ENCODE measurements at places on chromosomes 13 and 19.

- DNase-seq = no peak
These were observed 1019.4 kb upstream of the SLC10A2 start for GRCh38 chr13:104085611-104086010.

- no peak for DNase-seq
These were observed 1.4 kb upstream of the GIPC1 start for GRCh38 chr19:14497228-14497921.

GRCh38 chr19:43300876-43301765 lies 31.8 kb upstream of the PSG9 start:
- no peak for DNase-seq

DNA sequence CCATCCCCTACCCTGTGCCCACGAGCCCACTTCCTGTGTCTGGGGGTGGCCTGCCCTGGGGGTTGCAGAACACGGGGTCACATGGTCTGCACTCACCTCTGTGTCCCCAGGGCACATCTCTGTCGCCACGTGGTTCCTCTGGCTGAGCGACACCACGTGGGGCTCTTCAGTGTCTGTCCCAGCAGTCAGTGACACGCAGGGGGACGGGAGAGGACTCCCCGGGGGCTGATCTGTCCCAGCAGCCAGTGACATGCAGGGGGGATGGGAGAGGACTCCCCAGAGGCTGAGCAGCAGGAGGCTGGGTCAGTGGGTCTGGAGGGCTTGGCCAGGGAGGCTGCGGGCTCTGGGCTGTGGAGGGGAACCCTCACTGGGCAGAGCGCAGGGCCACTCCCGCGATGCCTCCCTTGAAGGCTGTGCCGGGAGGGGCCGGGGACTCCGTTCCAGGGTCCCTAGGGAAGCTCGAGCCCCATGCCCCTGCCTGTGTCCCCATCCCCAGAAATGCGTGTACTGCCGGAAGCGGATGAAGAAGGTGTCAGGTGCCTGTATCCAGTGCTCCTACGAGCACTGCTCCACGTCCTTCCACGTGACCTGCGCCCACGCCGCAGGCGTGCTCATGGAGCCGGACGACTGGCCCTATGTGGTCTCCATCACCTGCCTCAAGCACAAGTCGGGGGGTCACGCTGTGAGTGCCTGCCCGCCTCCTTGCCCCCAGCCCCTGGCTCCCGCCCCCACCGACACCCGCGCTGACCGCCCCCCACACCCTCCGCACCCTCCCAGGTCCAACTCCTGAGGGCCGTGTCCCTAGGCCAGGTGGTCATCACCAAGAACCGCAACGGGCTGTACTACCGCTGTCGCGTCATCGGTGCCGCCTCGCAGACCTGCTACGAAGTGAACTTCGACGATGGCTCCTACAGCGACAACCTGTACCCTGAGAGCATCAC lies 174.8 kb downstream of the KDM4B start:
- no peak for DNase-seq

GRCh38 chr19:2827840-2828489 lies 8.3 kb downstream of the ZNF554 start:
- no peak for DNase-seq

DNA sequence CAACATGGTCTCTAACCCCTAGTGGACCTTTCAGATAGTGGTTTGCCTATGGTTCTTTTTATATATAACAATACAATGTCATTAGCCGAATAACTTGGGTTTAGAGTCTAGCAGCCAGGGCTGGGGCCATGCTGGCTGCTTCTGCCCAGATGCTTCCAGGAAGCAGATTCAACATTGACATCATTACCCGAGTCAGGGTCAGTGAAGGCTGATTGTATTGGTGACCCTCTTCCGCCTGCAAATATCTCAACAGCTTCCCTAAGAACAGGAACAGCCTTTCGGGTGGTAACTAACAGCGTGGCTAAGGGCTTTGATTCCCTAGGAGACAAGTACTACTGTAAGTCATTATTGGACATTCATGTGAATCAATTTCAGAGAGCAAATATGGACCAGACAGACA lies 476.4 kb downstream of the UQCRFS1 start:
- no peak for DNase-seq

GRCh38 chr19:7720351-7720750 lies 11.6 kb downstream of the CLEC4G start:
- no peak for DNase-seq

DNA sequence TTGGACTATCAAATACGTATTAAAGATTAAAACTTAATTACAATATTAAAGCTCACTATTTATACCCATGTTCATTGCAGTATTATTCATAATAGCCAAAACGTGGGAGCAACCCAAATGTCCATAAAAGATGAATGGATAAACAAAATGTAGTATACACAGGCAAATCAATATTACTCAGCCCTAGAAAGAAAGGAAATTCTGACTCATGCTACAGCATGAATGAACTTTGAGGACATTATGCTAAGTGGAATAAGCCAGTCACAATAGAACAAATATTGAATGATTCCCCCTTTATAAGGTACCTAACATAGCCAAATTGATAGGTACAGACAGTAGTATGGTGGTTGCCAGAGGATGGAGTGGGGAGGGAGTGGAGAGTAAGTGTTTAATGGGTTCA lies 457.3 kb downstream of the FGF14 start:
- DNase-seq = no peak

DNA sequence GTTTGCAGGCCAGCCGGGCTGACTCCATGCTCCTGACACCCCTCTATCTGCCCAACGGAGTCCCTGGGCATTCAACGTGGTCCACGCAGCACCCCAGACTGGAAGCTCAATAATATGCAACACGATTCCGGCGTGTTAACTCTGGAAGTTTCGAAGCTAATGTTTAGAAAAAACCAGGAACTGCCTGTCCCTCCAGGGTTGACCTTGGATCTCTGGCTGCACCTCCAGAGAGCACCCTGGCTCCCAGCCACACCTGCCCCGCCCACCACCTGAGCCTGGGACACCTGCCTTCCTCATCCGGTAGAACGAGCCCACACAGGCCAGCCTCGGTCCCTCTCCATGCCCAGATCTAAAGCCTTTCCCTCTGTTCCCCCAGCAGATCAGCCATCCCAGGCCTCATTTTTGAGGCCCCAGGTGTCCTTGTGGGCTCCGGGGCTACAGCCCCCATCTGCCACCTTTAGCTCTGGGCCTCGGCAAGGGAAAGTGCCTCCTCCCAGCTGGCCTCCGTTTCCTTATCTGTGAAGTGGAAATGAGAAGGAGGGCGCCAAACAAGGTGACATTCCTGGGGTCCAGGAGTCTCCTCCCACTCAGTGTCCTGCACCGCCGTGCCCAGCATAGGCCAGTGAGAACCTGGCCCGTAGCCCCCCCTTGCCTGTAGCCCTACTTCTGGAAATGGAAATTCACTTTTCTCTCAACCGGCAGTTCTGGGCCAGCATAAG lies 38.7 kb downstream of the KLF2 start:
- no peak for DNase-seq

GRCh38 chr19:1747285-1748114 lies 5.8 kb upstream of the ONECUT3 start:
- no peak for DNase-seq

DNA sequence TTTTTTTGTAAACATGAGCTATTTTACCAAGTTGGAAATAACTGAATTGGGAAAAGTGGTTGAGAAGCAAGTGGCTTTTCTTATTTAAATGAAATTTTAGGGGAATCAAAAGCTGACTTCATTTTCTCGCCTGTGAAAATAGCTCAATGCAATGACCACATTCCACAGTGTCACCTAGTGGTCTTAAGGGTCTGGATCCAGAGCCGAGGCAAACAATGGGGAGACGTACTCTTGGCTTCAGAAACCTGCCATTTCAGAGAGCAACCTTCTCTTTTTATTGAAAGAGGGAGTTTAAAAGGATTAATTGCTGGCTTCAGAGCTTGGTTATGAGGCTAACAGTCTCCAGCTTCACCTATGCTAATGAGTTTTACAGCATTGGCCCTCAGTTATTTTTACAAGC lies 39.7 kb upstream of the RXFP2 start:
- no peak for DNase-seq

DNA sequence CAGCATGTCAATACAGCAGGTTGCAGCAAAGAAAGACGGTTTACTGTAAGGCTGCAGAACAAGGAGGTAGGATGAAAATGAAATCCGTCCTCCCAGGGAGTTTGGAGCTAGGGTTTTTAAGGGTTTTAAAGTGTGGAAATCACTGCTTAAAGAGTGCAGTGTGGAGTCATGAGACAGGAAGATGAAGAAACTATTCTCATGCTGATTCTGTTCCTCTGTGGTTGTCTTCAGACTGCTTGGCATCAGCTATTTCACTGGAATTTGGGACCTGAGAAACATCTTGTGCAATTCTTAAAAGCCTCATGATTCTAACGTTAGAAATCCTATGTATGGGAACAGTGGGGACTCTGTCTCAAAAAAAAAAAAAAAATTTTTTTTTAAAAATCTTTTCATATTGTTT lies 11.4 kb downstream of the ZNF331 start:
- DNase-seq = no peak

DNA sequence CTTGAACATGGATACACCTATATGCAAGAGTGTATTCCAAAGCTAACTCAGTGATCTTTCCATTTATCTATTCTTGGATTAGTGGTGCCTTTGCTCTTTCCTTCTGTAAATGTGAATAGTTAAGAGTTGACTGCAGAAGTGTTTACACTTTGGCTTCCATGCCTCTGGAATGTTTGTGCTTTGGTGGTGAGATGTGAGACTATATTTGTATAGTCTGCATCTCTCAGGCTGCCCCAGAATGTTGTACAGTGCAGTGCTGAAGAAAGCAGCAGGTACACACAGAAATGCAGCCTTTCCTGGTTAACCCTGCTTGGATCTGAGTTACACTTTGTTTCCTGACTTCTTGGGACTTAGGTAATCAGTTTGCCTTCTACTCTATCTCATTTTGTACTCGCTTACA lies 90.2 kb downstream of the DNAJC15 start:
- no peak for DNase-seq

DNA sequence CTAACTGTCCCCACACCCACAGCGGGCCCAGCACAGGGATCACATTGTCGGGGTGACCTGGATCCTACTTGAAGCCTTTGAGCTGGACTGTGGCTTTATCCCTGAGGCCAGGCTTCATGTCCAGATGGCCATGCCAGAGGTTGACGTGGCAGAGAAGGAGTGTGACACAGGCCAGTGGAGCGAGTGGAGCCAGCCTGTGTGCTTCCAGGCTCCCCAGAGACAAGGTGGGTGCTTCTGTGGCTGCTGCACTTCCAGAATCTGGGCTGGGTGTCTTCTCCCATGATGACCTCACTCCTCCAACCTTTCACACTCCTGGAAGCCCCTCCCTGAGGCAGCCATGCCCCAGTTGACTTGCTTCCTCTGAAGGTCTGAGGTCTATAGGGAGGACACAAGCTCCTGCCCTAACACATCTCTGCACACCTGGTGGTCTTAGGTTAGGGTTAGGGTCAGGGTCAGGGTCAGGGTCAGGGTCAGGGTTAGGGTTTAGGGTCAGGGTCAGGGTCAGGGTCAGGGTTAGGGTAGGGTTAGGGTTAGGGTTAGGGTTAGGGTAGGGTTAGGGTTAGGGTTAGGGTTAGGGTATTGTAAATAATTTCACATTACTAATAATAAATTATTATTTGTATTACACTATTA lies 13.1 kb upstream of the MZF1 start:
- no peak for DNase-seq

GRCh38 chr19:54178581-54179261 lies 5.8 kb upstream of the TMC4 start:
- no peak for DNase-seq

DNA sequence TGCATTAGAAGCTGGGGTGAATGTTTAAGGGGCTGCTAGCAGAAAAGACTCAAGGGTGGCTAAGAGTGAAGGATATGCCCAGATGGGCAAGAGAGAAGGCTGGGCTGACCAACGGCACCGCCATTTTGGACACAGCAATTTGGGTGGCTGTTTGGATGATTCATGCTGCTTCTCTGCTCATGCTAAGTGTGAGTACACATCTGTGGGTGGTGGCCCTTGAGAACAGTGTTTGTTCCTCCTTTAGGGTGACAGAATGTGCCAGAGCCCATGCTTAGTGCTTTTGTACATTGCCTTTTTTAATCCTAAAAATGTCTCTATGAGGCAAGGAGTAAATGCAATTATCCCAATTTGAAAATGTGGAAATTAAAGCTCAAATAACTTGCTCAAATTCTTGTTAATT lies 9.8 kb downstream of the CBY2 start:
- no peak for DNase-seq

GRCh38 chr19:29833614-29834261 lies 21.9 kb downstream of the CCNE1 start:
- DNase-seq = no peak

GRCh38 chr19:35195830-35196229 lies 32.7 kb downstream of the FAM187B start:
- no peak for DNase-seq

- no peak for DNase-seq
These were observed 53.0 kb downstream of the ZAR1L start for GRCh38 chr13:32262165-32262564.

- no peak for DNase-seq
These were observed 43.9 kb upstream of the C1QTNF9B start for GRCh38 chr13:23941211-23941610.

DNA sequence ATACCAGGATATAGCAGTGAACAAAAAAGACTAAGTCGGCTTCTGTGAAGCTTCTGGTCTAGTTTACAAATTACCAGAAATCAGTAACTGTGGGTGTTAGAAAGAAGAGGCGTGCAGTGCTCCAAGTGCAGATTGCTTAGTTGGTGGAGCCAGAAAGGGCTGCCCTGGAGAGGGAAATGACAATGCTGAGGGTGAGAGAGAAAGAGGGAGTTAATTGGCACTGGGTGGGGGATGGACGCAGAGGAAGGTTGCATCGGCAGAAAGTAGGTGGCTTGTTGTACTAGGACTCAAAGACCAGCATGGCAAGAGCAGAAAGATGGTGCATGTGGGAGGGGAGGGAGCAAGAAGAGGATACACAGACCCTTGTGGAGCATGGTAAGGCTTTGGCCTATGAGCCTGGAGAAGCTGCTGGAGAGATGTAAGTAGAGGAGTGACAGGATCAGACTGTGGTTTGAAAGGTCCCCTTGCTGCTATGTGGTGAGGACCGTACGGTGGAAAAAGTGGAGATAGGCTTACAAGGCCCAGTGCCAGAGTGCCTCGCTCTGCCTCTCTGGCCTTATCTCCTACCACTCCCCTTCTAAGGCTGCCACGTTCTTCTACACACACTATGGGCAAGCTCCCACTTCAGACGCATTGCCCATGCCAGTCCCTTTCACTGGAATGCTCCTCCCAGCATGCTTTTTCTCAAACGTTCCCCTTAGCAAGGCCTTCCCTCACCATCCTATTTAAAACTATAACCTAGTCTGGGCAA lies 13.5 kb downstream of the SMG9 start:
- DNase-seq = no peak
